Activated naive CD8-positive, alpha-beta T cell treated with anti-CD3 and anti-CD28 coated beads, Interleukin-2, amount 10 ng/mL, durations not matched to agents 7 days and 5 days (primary cell): ENCODE measurements at places on chromosomes 16 and 17.

GRCh38 chr17:42895185-42895555 is 5.4 kb upstream of the G6PC1 start:
- DNase-seq, result no peak

DNA sequence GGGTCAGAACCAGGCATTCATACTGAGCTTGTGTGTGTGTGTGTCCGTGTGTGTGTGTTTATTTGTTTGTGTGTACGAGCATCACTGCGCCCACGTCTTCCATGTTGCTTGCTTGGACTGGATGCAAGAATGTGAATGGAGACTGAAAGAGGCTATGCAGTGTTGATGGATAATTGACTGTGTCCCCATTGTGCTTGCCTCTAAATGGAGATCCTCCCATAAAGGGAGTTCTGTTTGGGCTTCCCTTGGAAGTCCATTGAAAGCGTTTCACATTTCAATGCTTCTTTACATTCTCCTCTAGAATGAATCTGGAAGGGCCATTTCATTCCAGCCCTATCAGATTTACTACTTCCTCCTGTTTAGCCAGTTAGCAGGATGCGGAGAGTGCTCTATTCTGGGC is 124.0 kb downstream of the GP2 start:
- DNase-seq, result no peak

DNA sequence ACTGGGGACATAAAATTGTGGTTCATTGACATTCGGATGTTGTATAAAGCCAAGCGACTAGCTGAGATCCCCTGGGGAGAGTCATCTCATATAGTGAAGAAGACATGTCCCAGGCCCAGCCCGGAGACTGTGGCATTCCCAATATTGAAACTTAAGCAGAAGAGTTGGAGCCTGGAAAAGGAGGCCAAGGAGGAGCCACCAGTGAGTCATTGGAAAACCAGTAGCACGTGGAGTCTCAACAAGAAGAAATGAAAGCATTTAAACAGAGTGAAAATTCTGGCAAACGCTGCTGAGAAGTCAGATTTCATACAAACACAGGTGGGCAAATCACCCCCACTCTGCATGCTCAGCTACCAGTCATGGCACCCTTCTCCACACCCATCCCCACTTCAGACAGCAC is 9.4 kb upstream of the ELAC2 start:
- no peak for DNase-seq

GRCh38 chr17:3921006-3921405 is 4.7 kb upstream of the P2RX1 start:
- no peak for DNase-seq

DNA sequence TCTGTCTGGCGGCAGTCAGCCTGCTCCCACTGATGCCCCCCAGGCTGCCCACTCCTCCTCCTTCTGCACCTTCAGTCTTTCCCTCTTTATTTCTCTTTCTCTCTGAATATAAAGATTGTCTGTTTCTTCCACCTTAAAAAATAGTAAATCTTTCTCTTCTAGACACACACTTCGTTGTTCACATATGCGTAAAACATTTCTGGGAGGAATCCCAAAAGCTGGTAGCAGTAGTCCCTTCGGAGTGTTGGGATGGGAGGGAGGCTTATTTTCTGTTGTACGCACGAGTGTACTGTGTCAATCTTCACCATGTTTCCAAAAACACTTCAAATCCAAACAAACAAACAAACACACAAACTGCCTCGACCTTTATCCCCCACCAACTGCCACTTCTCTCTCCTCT is 9.9 kb downstream of the OSBPL7 start:
- no peak for DNase-seq

DNA sequence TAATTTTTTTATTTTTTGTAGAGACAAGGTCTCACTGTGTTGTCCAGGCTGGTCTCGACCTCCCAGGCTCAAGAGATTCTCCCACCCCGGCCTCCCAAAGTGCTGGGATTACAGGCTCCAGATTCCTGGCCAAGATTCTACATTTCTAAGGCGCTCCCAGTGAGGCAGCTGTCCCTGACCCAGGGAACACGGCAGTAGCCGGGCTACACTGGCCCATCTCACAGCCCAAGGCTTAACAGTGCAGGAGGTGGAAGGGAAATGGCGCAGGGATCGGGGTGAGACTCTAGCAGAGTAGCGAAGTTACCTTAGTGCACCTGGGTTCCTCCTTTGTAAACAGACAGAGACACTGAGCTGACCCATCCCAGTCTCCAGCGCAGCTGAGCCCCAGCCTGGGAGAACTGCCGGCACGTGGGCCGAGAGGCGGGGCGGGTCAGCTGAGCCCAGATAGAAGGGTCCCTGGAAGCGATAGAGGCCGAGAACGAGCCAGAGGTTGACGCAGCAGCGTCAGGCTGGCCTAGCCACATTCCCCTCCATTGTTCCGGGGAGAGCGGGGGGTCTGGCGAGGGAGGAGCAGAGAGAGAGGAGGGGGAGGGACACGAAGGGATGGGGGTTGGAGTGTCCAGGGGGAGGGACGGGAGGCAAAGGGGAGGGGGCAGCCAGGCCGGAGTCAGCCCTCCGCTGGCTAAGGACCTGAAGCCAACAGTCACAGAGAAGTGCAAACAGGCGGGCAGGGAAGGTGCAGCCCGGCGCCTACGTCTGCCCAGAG is 2.5 kb downstream of the CARHSP1 start:
- no peak for DNase-seq

- no peak for DNase-seq
These were observed 1.4 kb downstream of the LGALS3BP start for GRCh38 chr17:78977997-78978973.

DNA sequence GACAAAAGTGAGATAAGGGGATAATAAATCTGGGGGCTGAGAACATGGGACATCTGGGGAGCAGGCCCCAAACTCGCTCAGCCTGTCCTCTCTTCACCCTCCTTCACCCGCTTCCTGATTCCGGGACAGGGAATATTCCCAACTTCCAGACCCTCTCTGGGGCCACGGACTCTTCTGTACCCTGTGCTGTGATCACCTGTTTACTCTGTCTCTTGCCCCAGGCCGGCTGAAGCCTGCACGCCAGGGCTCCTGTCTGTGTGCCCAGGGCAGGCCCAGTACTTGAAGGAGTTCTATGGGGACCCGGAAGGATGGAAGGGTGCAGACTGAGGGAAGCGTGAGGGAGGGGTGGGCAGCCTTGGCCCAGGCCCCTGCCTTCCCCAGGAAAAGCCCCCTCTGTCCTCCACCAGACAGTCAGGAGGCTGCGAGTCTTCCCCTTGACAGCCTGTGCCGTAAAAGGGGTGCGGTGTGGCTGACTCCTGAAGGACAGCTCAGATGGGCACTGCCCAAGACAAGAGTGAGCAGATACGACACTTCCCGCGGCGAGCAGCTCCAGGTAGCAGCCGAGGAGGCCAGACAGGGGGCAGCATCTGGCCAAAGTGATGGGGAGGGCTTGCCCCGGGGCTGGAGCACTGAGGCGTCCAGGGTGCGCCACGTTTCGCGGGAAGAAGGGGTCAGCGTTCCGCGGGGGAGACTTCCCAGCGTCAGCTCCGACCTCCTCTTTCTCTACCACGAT is 1.0 kb upstream of the CCNF start:
- DNase-seq, result no peak

GRCh38 chr17:11293480-11293879 is 52.5 kb downstream of the SHISA6 start:
- DNase-seq, result no peak

DNA sequence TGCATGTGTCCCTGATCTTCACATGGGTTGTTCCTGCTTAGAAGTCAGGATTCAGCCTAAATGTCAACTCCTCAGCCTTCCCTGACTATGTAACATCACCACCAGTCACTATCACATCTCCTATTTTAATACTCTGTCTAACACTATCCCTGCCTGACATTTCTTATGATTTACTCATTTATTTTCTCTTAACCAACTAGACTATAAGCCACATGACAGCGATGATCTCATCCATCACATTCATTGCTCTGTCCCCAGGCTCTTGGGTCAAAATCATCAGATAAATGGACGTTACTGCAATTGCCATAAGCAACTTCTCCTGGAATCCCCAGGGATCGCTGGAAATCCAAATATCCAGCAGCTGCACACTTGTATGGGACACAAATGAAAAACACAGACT is 15.7 kb downstream of the CDRT4 start:
- no peak for DNase-seq

DNA sequence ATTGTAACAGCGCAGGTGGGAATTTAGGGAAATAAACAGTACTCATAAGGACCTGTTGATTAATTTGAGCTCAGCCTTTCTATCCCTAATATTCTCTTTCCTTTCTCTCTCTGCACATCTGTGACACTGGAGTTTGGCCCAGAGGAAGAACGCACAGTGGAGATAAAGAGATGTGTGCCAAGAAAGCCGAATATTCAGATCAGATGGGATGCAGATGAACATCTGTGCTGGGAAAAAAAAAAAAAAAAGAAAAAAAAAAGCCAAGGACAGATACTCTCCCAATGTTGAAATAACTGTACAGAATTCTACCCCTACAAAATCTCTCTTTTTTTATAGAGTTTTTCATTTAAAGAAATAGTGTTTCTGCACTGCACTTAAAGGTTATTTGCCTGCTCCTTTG is 485.4 kb downstream of the KCNJ2 start:
- DNase-seq, result no peak

DNA sequence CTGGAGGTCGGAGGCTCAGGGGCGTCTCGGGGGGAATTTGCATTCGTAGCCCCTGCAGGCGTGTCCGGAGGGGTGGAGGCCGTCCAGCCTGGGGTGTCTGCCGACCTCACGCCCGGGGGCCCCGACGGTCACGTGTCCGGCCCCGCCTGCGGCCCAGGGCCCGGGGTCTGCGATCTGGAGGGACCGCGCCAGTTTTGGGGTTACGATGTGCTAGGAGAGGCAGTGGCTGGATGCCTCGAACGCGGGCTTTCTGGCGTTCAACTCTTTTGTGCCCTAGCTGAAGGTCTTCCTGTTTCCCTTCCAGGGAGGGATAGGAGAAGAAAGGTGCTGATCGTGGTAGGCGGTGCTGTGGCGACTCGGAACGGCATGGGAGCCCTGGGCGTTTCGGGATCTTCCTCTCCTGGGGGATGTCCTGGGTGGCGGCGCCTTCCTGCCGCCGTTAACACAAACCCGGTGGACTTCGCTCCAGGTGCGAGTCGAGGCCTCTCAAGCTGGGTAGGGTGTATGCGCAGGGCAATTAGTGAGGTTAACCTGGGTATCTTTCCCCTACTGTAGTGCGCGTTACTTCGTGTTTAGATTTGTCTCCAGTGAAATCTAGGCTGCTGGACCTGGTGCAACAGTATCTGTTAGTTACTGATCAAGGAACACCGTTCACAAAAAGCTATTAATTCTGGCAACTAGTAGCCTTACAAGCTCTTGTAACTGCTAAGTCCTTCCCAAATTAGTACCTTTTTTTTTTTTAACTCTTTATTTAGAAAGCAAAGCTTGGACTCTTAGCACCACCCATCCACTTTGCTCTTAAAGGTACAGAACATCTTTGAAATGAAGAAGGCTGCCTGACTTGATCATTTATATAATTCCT is 1.3 kb downstream of the AKAP1 start:
- DNase-seq, result peak; percentile 52

DNA sequence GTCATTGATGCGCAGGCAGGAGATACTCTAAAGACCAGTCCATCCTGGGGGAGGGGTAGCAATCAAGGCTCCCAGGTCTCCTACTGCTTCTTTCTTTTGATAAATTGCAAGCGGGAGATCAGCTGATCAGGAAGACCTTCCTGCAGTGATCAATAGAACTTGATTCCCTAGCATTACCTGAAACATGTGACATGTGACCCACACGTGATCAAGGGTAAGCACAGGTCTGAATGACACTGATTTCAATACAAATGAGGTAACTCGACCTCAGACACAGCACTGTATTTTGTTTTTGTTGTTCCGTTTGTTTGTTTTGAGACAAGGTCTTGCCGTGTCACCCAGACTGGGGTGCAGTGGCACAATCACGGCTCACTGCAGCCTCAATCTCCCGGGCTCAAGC is 39.6 kb upstream of the MLYCD start:
- DNase-seq, result no peak

DNA sequence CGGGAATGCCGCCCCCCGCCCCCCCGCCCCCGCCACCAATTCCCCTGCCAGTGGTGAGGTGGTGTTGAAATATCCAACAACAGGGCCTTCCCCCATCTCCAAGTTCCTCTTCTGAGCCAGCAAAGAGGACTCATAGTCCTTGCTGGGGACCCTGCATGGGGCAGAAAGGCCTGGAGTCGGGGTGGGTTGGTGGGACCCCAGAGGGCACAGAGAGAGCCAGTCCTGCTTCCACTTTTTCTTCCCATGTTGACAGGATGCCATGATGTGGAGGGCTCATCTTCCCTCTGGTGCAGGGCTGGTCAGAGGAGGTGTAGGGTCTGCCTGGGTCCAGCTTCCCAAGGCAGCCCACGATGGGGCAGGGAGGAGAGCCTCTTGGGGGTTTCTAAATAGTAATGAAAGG is 49.0 kb upstream of the PIK3R6 start:
- no peak for DNase-seq

DNA sequence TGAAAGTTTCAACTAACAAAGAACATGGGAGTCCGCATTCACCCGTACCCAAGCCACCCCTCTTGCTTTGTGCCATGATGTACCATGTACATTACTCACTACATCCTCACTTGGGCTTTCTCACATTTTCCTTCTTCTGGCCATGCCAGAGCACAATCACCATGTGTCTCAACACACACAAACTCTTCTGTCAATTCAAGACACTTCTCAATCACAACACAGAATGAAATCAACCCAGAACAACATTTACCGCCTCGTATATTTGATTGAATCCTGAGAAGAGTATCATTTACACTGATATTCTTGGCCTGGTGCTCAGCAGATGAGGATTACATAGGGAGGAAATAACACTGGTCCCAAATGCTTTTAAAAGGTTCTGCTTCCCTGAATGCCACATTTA is 4.5 kb downstream of the ADAMTS18 start:
- no peak for DNase-seq

- DNase-seq, result no peak
These were observed 9.0 kb upstream of the MRPL38 start for GRCh38 chr17:75913537-75914210.

GRCh38 chr17:29430275-29430674 is 40.1 kb downstream of the TAOK1 start:
- no peak for DNase-seq

DNA sequence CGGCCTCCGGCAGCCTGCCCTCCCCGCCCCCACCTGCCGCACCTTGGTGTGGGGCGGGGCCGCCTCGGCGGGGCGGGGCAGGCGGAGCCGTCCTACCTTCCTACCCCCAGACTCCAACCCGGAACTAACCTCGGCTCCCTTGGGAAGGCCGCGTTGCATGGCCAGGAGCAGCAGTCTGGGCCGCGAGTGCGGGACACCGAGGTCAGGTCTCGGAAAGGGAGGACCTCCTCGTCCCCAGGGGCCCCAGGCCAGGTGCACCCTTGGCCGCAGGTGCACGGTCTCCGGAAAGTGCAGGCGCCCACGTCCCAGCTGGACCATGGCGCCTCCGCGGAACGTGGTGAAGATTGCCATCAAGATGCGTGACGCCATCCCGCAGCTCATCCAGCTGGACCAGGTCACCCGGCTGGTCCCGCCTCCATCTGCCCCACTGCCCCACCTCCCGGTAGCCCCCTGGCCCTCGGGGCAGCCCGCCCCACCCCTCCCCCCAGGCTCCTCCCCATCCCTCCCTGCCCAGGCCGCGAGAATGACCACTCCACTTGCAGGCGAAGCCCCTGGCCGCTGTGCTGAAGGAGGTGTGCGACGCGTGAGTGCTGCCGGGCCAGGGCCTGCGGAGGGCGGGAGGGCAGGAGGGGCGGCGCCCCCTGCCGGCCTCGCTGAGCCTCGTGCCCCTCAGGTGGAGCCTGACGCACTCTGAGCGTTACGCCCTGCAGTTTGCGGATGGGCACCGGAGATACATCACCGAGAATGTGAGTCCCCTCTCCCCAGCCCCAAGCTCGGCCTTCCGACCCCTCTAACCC is at the start of gene ELMO3:
ELMO3 (plus strand) TSS at position 121 of the 797 bp plus-strand sequence; CDS start at position 317, 196 bp downstream.
- no peak for DNase-seq

GRCh38 chr16:66551348-66551759 is 1.0 kb upstream of the CKLF start:
- peak; percentile 51 for DNase-seq

- DNase-seq, result no peak
These were observed 4.1 kb downstream of the NAT9 start for GRCh38 chr17:74772053-74772452.
